ENCODE measurements at places on chromosomes 13 and 19.

DNA sequence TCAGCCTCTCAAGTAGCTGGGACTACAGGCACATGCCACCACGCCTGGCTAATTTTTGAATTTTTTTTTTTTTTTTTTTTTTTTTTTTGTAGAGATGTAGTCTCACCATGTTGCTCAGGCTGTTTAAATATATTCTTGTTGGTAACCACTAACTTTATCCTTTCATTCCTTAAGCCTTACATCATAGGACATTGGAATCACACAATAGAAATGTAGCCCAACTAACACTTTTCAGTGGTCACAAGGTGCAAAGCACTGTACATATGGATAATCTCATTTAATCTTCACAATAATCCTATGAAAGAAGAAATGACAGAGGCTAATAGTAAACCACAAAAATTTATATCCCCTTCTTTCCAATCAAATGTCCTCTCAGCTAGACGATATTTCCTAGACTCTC lies 417.8 kb upstream of the DACH1 start:
- no peak for DNase-seq

DNA sequence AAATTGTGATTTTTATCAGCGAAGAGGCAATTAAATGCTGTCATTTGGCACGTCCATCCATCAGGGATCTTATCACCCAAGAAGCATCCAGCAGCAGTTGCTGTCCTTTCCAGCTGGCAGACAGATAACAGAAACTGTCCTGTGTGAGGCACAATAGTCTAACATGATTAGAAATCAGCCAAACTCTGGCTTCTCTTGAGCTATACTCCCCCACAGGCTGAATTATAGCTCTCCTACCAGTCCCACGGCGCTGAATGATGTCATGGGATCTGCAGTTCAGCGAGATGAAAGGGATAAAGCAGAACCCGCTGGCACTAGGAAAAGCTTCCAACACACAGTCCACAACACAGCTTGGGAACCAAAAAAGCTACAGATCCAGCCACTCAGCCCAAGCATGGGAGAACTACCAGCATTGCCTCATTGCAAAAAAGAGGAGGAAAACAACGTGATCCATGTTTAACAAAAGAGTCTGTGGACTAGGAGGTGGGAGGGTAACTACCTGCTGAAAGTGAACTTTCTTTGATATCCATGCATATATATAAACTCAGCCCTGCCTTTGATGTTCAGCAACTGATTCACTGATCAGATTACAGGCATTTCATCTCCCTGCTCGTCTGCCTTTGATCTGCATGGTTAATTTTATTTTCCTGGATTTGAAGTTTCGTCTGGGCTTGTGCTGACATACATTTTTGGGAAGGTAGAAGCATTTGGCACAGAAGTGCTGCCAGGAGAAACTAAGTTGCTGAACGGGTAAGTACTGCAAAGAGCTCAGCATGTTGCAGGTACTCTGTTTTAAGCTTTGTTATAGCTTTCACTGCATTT lies at the start of gene TNFRSF19:
Gene TNFRSF19 (plus strand): TSS at position 314 of the 822 bp plus-strand sequence. CDS start 19,772 bp downstream, outside the sequence.
- DNase-seq, result no peak

- no peak for DNase-seq
Observed at GRCh38 chr13:39364947-39365468, 238.0 kb downstream of the LHFPL6 start.

DNA sequence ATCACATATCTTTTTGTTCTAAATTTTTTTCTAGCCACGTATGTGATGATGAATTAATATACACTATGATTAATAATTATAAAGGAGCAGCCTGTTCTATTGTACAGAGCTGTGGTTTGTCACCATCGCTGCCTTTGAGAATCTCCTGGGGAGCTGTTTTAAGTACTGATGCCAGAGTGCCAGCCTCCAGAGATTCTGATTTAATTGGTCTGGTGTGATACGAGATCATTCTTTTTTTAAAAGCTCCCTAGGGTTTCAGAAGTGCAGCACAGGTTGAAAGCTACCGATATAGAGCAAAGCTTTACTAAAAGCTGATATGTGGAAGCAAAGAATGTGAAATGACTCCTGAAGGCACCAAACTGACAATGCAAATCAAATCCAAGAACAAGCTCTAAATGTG lies 314.7 kb downstream of the ITGBL1 start:
- DNase-seq, result no peak
